ENCODE measurements at places on chromosomes 5 and 9.

DNA sequence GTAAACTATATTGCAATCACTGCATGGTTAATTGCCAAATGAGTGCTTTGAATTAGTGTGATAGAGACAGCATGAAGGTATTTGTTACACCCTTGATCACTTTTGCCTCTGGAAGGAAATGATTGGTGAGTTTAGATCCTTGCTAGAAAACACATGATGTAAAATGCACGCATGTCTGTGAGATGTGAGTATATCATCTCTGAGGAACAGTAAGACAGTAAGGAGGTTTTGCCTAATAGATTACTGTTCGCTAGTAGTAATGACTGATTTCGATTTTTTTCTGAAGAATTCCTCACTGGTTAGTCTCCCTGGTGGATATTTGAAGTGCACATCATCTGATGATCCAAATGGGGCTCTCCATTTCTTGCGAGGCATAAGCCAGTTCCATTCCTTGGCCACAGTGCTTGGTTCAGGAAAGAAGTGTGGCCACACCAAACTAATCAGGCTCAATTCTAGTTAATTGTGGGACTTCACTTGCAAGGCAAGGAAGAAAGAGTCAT is 156.4 kb upstream of the ADRA1B start:
- DNase-seq, result peak; percentile 66

DNA sequence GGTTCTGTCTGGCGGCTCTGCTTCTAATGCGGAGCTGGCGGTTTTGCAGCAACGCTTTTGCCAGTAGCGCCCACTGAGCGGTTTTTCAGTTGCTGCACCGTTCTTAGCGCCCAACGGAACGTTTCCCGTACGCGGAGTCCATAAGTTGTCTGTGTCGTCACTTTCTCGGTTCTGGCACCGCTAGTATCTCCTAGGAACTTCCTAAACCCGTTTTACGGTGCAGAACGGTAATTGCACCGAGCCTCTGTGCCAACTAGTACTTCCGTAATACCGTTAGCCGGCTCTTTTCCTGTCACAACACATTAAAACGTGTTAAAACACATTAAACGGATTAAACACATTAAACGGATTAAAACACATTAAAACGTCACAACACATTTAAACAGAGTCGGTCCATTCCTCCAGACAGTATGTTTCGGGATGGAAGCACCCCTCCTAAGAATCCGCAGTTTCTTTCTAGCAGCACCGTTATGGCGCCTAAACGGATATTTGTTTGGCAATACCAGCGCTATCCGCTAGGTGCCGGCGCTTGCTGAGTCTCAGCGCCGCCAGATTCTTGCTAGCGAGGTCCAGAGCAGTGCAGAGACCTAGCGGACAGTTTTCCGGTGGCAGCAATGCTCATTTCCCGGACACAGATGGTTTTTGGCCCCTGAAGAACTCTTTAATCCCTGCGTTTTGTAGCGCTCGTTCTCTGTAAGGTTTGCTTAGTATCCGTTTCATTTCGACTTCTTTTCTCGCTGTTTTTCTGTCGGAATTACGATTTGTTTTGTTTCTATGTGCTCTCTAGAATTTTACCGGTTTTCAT is 45.4 kb downstream of the ANXA2R start:
- peak; percentile 94 for DNase-seq

GRCh38 chr5:74252044-74252443 is 388.5 kb downstream of the ENC1 start:
- DNase-seq, result no peak

DNA sequence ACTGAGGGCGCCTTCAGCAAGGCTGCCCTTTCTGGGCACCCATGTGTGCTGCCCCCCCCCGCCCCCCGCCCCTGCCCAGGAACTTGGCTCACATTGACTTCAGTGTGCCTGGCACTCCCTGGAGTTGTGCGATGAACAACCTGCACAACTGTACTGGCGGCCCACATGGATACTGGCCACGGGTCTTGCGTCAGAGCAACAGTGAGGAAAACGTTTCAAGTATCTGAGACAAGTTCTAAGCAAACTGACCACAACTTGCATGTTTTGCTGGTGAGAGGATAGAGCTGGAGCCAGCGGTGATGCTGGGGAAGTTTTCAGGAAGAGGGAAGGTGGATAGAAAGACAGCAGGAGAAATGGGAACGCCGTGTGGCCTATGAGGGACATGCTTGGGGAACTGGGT is 45.4 kb downstream of the HABP4 start:
- peak; percentile 74 for DNase-seq

DNA sequence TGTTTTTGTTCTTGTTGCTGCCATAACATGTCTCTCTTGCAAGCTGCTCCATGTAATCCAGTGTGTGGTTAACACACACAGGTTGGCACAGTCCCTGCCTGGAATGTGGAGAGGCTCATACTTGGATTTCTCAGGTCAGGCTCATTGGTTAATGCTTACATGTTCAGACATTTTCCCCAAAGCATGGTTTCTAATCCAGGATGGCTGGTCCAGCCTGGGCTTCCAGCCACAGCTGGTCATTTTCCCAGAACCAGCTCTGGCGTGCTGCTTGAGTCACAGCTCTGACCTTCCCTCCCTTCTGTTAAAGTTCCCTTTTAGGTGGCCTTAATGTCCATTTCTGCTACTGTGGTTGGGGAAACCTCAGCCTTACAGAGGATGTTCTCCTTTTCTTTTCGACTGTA is 294.3 kb downstream of the TAF11L14 start:
- DNase-seq, result peak; percentile 5

- peak; percentile 99 for DNase-seq
Measured at GRCh38 chr5:172361566-172362238, 78.1 kb upstream of the UBTD2 start.

- DNase-seq, result no peak
Measured at GRCh38 chr5:138867011-138867410, 8.1 kb downstream of the LRRTM2 start.
